ENCODE measurements at places on chromosomes 7 and 10. TPM values are rescaled to one million over a fixed set of nuclear protein-coding genes. Genes with fewer than 3 reads are reported as not detected.

LIPF gene
- total RNA-seq = not detected

TMEM229A gene
- 0.31 TPM for total RNA-seq

GPR22 gene
- 88.9 TPM for total RNA-seq

LFNG gene
- 12.8 TPM for total RNA-seq

SEC23IP gene
- 26.3 TPM for total RNA-seq

PSD gene
- total RNA-seq = 124 TPM

SLC37A3 gene
- 169 TPM for total RNA-seq

TRAPPC14 gene
- total RNA-seq = 19.7 TPM

SKIDA1 gene
- total RNA-seq = 9.4 TPM

CFAP43 gene
- total RNA-seq = 10.3 TPM

PIK3CG gene
- 1.6 TPM for total RNA-seq

MRC1 gene
- 0.63 TPM for total RNA-seq

Measured in parietal lobe (tissue), 2 donors.